Foreskin keratinocyte (primary cell): ENCODE measurements at places on chromosomes 16 and 17. TPM values are rescaled to one million over a fixed set of nuclear protein-coding genes. Genes with fewer than 3 reads are reported as not detected.

Gene SAMD14
- 0.99 and 2.4 TPM in 2 replicates for total RNA-seq

Gene CNTNAP1
- total RNA-seq = 7.5 and 8.7 TPM in 2 replicates

Gene CCDC144A
- 0.17 and 2.4 TPM in 2 replicates for total RNA-seq

Gene TP53TG3
- total RNA-seq = not detected in 2 replicates

Gene HOXB4
- 0.03 and 0.04 TPM in 2 replicates for total RNA-seq

Gene TMEM114
- total RNA-seq = not detected in 2 replicates

Gene HSD17B2
- 1.3 and 1.6 TPM in 2 replicates for total RNA-seq

Gene TMEM106A
- 1.6 and 2.6 TPM in 2 replicates for total RNA-seq

Gene CYLD
- 30.0 and 30.6 TPM in 2 replicates for total RNA-seq

Gene CETP
- not detected in 2 replicates for total RNA-seq

Gene SLC12A3
- total RNA-seq = not detected in 2 replicates

Gene SMCR8
- 14.0 and 15.5 TPM in 2 replicates for total RNA-seq

Gene ZNF48
- 8.7 and 10.5 TPM in 2 replicates for total RNA-seq

Gene MYO19
- 93.8 and 110 TPM in 2 replicates for total RNA-seq

Gene KLHL11
- 15.2 and 15.5 TPM in 2 replicates for total RNA-seq

Gene PPP1R27
- total RNA-seq = not detected in 2 replicates

Gene KRT39
- total RNA-seq = not detected in 2 replicates

Gene MT1X
- 121 and 247 TPM in 2 replicates for total RNA-seq

Gene DPEP3
- not detected in 2 replicates for total RNA-seq

Gene INCA1
- total RNA-seq = 0.14 TPM in 2 replicates

Gene ACSM2A
- not detected in 2 replicates for total RNA-seq

Gene TMEM92
- 2.8 and 6.5 TPM in 2 replicates for total RNA-seq

Gene ABCA3
- total RNA-seq = 0.04 and 0.24 TPM in 2 replicates

Gene SNRNP25
- total RNA-seq = 46.4 and 67.2 TPM in 2 replicates

Gene PRR15L
- not detected in 2 replicates for total RNA-seq

Gene TMEM98
- total RNA-seq = 46.6 and 53.7 TPM in 2 replicates

Gene RAB11FIP4
- total RNA-seq = 7.1 and 9.0 TPM in 2 replicates

Gene SPATA22
- not detected in 2 replicates for total RNA-seq

Gene KRT222
- total RNA-seq = 1.6 and 1.8 TPM in 2 replicates

Gene EPN3
- 124 and 225 TPM in 2 replicates for total RNA-seq

Gene HAP1
- 0.56 and 0.82 TPM in 2 replicates for total RNA-seq

Gene CALB2
- total RNA-seq = 0.07 TPM in 1 of 2 replicates, not detected in the other

Gene CACNG5
- total RNA-seq = not detected in 2 replicates

Gene KCNJ16
- not detected in 2 replicates for total RNA-seq

Gene KRT33B
- 0.31 and 0.60 TPM in 2 replicates for total RNA-seq

Gene ITGAD
- not detected in 2 replicates for total RNA-seq

Gene ZNF423
- 0.07 and 0.17 TPM in 2 replicates for total RNA-seq

Gene LCMT1
- total RNA-seq = 28.9 and 29.6 TPM in 2 replicates

Gene OR2C1
- 0.07 TPM in 1 of 2 replicates, not detected in the other for total RNA-seq

Gene HGS
- total RNA-seq = 123 and 136 TPM in 2 replicates

Gene WNT9B
- total RNA-seq = not detected in 2 replicates

Gene TUBD1
- total RNA-seq = 4.5 and 6.3 TPM in 2 replicates

Gene SLC6A2
- total RNA-seq = 0.07 TPM in 1 of 2 replicates, not detected in the other

Gene CLCN7
- total RNA-seq = 32.2 and 37.7 TPM in 2 replicates

Gene CD79B
- not detected in 2 replicates for total RNA-seq

Gene BCO1
- not detected in 2 replicates for total RNA-seq

Gene PABPN1L
- total RNA-seq = not detected in 2 replicates

Gene RRAD
- total RNA-seq = 1.5 and 2.2 TPM in 2 replicates

Gene TEKT3
- not detected in 2 replicates for total RNA-seq

Gene KRT24
- 0.07 TPM in 1 of 2 replicates, not detected in the other for total RNA-seq

Gene KSR1
- 1.3 and 2.2 TPM in 2 replicates for total RNA-seq

Gene BRIP1
- total RNA-seq = 17.4 and 18.1 TPM in 2 replicates
